ENCODE measurements at places on chromosomes 4 and X.
A peak's percentile ranks its signal among the peaks of the same experiment; 100 is the strongest.

- peak; percentile 14 for DNase-seq
These were observed 72.2 kb downstream of the ANAPC4 start for GRCh38 chr4:25449270-25449669.

- no peak for DNase-seq
These were observed 11.3 kb downstream of the MAGEA1 start for GRCh38 chrX:153190381-153190780.

GRCh38 chr4:13193662-13194061 lies 290.5 kb downstream of the RAB28 start:
- no peak for DNase-seq

DNA sequence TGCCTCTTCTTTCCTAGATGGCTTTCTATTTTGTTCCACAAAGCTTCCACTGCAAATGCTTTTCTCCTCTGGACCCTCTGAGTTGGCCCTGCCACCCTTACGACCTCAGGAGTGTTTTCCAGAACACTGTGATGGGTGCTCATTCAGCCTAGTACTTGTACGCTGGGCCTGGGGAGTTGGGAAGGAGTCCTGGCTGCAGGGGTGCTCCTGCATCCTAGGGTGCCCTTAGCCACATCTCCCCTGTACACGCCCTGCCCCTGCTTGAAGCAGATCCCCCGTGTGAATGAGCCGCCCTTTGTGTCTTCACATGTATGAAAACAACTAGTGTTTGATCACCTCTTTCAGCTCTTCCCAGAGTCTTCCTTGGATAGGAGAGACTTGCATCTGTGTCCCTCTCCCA lies 64.2 kb downstream of the MTMR1 start:
- DNase-seq, result no peak
